ENCODE measurements at places on chromosomes 13 and 19.

GRCh38 chr13:52411629-52412028 is 5.7 kb upstream of the THSD1 start:
- DNase-seq: no peak

GRCh38 chr13:92303428-92303827 is 905.0 kb downstream of the GPC5 start:
- DNase-seq: no peak

GRCh38 chr19:33413426-33413725 is 39.9 kb downstream of the CEBPG start:
- no peak for DNase-seq

GRCh38 chr13:30466358-30466714 is 600 bp upstream of the HMGB1 start:
- DNase-seq: no peak

GRCh38 chr19:55115446-55116065 is 1.9 kb downstream of the PPP1R12C start:
- DNase-seq: peak; percentile 47

DNA sequence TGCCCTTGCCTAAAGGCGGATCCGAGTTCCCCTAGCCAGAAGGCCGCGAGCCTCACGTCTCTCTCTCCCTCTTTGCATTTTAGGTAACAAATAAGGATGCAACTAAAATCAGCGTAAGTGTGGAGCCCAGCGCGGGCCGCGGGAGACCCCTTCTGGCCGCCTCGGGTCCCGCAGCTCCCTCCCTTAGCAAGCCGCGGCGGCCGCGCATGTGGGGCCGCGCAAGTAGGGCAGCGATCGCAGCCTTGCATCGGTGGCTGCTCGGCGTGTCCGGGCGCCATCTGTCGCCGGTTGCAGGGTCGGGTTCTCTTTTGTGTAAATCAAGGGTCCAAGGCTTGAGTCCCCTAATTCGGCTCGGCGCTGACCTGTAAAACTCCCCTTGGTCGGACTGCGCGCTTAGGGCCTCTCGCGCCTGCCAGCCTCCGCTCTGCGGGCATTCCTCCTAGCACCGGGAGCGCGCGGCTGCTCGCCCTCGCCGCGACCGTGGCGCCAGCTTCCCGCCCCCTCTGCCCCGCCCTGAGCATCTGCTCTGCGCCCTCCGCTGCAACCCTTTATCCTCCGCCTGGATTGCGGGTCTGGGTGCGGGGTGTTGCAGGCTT is 2.7 kb downstream of the VSTM2B start:
- peak; percentile 90 for DNase-seq

DNA sequence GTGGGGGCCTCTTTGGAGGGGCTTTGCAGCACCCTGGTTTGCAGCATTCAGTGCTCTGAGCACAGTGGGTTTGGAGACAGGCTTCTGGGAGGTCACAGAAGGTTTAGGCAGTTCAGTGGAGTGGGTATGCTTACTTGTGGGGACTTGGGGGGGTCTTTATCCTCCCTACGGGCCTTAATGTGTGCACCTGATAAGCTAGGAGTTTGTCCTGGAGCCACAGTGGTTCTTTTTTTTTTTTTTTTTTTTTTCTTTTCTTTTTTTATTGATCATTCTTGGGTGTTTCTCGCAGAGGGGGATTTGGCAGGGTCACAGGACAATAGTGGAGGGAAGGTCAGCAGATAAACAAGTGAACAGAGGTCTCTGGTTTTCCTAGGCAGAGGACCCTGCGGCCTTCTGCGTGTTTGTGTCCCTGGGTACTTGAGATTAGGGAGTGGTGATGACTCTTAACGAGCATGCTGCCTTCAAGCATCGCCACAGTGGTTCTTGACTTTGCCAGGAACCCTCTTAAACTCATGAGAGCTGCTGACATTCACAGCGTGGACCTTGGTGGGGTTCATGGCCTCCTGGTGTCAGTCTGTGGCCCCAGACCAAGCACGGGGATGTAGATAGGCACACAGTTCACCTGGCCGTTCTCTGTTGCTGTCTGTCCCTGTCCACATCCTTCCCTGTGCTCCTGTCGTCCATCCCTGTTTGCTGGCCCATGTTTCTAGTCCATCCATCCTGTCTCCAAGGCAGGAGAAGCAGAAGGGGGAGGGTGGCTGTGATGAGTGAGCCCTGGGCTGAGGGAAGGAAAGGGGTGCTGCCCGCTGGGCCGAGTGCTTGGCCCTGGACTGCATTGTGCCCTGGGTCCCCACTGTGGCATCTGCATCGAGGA is 2.7 kb downstream of the EGLN2 start:
- no peak for DNase-seq

DNA sequence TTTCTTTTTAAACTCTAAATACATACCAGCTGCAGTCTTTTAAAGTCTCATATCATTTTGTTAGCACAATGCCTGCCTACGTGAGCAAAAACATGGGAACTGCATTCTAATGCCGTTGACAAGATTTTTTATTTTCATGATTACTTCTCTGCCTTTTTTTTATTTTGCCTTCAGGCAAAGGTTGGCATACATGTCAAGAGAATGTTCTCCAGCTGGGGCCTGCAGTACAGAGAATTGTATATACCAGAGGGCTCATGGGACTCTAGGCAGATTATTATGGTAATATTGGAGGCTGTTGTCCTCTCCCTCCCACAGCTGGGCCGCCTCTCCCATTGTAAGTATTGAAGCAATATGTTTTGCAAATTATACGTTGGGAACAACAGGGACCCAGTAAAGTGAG is 53.9 kb upstream of the OBI1 start:
- no peak for DNase-seq

DNA sequence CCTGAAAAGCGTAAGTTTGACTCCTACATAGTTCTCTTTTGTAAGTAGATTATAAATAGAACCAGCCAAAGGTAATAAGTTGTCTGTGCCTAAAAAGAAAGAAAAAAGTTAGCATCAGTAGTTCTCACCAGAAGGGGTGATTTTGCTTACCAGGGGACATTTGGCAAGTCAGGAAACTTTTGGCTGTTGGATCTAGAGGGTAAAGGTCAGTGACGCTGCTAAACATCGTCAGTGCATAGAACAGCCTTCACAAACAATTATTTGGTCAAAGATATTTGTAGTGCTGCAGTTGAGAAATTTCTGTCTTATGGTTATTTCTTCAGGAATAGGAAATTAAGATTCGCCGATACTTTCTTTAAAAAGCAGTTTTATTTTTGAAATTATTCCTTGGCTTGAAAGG is 2.0 kb downstream of the USPL1 start:
- DNase-seq: no peak
